Sciatic nerve (tissue), 2 donors: ENCODE measurements at places on chromosomes 2 and 18. TPM values are rescaled to one million over a fixed set of nuclear protein-coding genes. Genes with fewer than 3 reads are reported as not detected.
A peak's percentile ranks its signal among the peaks of the same experiment; 100 is the strongest.

GRCh38 chr2:61670591-61671501, 132.7 kb upstream of the XPO1 start:
- DNase-seq = no peak

GRCh38 chr18:75173125-75173432, 35.9 kb downstream of the PTGR3 start:
- DNase-seq = no peak

- no peak for DNase-seq
Observed at GRCh38 chr2:237581751-237582746, 8.5 kb downstream of the RAB17 start.

DNA sequence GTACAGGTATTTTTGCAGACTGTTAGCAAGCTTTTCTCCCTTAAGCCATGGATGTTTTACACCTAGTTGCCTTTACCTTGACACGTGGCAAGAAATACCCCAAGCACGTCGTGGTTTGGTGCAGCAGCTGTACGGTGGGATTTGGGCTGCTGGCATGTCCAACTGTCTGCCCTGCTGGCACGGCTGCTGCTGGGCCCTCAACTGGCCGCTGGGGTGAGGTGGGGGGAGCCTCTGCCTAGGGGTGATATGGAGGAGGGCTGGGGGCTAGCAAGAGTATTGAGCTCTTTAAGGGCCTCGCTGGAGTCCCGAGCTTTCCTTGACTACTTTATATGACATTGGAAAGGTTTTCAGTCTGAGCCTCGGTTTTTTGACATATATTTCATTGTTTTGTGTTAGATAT, 41.6 kb downstream of the LPIN1 start:
- DNase-seq = peak; percentile 27

Gene RPRD1A
- total RNA-seq = 58.1 TPM
